NCI-H774 (cell line): ENCODE measurements at places on chromosomes 5 and 9.

- no peak for DNase-seq
Measured at GRCh38 chr9:35726931-35727330, 5.1 kb downstream of the TLN1 start.

GRCh38 chr5:160039810-160040470 lies 31.0 kb downstream of the TTC1 start:
- DNase-seq: no peak

DNA sequence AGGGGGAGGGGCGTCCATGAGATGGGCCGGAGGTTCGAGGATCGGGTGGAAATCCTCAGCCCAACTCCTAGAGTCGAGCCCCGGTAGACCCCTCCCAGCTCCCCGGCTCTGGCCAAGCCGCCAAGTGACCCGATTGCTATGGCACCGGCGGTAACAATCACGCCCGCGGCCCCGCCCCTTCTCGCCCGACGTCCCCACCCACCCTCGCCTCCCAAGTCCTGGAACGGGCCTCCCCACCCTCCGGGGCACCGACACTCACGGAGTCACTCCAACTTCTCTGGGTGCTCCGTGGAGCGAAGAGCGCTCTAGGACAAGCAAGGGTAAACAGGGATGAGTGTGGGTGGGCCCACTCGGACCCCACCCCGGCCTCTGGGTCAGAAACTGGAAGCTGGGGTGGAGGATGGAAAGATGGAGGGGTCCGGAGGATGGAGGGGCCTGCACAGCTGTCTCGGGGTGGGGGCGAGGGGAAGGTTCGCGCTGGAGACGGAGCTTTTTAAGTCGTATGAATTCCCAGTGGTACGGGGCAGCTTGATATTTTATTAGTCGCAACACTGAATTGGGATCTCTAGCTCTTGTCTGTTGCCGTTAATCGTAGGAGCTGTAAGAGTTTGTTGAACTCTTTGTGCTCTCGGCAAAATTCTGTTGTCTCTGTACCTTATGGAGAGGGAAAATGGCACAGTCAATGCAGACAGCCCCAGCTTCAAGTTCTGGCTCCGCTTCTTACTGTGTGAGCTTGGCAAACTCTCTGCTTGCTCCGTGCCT lies at the start of gene SPACA9:
Gene SPACA9, plus strand, starts transcription at position 204 of the 762 bp plus-strand sequence. CDS start 5,050 bp downstream, outside the sequence.
- DNase-seq: peak; percentile 64

DNA sequence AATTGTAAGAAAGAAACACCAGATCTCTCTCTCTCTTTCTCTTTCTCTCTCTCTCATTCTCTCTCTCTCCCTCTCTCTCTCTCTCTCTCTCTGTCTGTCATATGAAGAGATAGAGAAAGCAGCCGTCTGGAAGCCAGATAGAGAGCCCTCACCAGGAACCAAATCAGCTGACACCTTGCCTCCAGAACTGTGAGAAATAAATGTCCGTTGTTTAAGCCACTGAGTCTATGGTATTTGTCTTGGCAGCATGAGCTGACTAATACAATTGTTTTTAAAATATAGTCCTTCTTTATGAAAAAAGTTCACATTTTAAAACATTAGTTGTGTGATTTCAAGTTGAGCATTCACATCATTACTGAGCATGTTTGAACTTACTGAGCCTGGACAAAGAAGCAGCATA lies 275.6 kb downstream of the CETN3 start:
- DNase-seq: no peak

GRCh38 chr5:7728076-7728475 lies 122.9 kb downstream of the CFAP90 start:
- no peak for DNase-seq

GRCh38 chr9:38437193-38437823 lies 13.1 kb upstream of the IGFBPL1 start:
- DNase-seq: no peak

GRCh38 chr5:90558344-90559192 lies at the start of gene ADGRV1:
Gene ADGRV1, plus strand, starts transcription at chr5:90558797. Its CDS starts 99 bp downstream, at chr5:90558896.
- peak; percentile 98 for DNase-seq

DNA sequence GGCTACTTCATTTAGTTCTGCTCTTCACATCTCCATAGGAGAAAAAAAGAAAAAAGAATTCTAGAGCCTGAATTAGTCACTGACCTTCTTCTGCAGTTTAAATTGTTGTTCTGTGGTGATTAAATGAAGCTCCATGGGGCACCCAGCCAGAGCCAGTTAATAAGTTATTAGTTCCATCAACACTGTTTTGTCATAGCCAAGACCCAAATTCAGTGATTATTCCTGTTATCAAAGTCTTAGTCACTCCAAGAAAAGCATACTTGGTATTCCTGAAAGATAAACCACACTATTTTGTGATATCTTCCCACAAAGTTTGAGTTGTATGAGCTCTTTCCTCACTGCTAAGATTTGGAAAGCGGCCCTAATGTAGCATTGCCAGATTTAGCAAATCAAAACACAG lies 134.8 kb upstream of the RGMB start:
- DNase-seq: no peak

DNA sequence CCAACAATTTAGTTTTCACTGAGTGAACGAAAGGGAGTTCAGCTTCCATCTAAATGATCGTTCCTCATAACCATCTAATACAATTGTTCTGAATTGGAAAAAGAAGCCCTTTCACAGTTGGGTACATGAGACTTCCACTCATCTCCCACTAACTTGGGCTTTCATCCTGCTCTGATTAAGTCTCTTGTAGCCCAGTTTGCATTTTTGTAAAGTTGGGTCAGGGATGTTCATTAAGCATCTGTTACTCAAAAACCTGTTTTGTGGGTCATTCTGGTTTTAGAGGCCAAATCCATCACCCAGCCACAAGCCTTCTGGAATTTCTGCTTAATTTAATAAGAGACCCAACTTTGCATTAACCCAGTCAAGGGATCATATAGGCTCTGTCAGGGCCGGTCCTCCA lies 385.3 kb downstream of the BNC2 start:
- no peak for DNase-seq
